Endothelial cell of umbilical vein (primary cell): ENCODE measurements at places on chromosomes 6 and 20. TPM values are rescaled to one million over a fixed set of nuclear protein-coding genes. Genes with fewer than 3 reads are reported as not detected.

- DNase-seq, result no peak
Observed at GRCh38 chr6:23180504-23181293, 611.3 kb downstream of the HDGFL1 start.

The GTSF1L gene
- total RNA-seq, result not detected in 2 replicates

- DNase-seq, result no peak
Observed at GRCh38 chr6:106448000-106448426, 87.5 kb downstream of the CRYBG1 start.

DNA sequence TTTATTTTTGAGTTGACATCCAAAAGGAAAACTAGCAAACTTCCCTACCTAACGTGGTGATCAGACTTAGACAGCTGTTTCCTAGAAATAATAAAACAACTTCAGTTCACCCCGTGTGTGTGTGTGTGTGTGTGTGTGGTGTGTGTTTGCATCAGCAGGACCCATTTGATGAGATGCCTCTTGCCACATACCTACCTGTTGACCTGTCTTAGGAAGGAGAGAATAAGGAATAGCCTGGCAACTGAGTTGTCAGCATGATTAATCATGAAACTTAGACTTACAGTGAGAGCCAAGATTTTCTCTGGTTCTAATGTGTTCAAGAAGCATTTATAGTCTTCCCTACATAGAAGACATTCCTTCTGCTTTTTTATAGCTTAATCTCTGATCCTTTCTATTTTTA is 16.1 kb upstream of the PBOV1 start:
- DNase-seq, result no peak

The NOP56 gene
- 305 and 329 TPM in 2 replicates for total RNA-seq

DNA sequence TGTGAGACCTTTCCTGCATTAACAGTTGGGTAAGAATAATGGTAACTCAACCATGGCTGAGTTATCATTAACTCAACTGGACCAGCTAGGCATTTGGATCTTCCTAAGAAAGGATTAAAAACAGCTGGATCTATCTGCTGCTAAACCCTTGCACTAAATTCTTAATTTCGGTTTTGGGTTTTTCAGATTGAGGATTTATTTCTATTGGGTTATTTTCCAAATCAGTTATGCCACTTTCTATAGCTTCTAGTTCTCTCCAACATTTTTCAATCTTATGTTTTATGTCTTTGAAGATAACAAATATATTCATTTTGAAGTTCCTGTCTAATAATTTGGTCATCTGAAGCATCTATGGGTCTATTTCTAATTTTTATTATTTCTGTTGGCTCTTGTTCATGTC is 92.5 kb downstream of the KIF13A start:
- no peak for DNase-seq

- DNase-seq, result no peak
Observed at GRCh38 chr6:105880030-105880492, 206.1 kb upstream of the PRDM1 start.

GRCh38 chr20:20823476-20823881 is 111.0 kb upstream of the RALGAPA2 start:
- DNase-seq, result no peak

The FRMD1 gene
- total RNA-seq, result not detected in 2 replicates

- DNase-seq, result no peak
Observed at GRCh38 chr6:17456711-17457110, 63.3 kb downstream of the CAP2 start.

DNA sequence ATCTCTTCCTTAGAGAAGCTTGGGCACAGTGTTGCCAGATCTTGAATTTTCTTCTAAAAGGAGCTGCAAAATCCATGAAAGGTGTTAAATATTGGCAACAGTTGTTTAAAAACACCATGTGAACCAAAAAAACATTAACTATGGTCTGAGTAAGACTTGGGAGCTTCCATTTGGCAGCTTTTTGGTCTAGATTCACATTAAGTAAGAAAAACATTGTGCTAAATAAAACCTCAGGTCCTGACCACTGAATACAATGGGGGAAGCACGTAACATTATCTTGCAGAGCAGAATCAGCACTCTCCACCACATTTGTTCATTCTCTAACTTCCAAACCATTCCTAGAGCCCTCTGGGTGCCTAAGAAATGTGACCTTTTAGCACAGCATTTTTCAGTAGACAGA is 437.6 kb upstream of the PLCB4 start:
- DNase-seq, result no peak

DNA sequence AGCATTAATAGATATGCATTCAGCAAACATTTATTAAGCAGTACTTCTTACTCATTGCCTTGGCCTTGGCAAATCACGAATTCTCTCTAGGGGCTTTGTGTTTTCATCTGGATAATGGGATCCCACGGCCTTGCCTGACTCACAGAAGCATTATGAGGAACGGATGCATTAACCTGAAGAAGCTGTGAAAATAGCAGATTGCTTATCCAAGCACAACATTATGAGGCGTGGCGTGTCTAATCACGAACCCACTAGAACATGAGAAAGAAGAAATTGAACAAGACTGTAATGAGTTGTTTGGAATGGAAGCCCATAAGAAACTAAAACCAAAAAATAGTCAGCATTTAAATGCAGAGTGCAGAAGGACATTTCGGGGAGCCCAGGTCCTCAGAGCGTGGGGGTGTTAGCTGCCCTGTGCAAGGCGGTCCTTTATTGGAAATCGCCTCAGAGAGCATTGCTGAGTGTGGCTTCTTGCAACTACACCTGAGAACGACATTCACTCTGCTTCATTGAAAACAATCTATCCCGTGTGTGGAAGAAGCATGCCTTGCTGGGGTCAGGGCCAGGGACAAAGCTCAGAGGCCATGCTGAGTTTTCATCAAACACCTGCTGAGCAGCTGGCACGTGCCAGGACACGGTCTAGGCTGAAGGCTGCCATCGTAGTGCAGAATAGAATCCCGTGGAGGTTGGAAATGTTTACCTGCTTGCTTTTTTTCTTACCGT is 179.9 kb downstream of the ZDHHC14 start:
- no peak for DNase-seq

GRCh38 chr6:96194675-96195074 is 178.9 kb downstream of the FUT9 start:
- no peak for DNase-seq

The SPATA25 gene
- total RNA-seq, result 1.3 TPM in 1 of 2 replicates, not detected in the other

GRCh38 chr6:7568021-7568420 is 22.0 kb upstream of the SNRNP48 start:
- DNase-seq, result no peak

DNA sequence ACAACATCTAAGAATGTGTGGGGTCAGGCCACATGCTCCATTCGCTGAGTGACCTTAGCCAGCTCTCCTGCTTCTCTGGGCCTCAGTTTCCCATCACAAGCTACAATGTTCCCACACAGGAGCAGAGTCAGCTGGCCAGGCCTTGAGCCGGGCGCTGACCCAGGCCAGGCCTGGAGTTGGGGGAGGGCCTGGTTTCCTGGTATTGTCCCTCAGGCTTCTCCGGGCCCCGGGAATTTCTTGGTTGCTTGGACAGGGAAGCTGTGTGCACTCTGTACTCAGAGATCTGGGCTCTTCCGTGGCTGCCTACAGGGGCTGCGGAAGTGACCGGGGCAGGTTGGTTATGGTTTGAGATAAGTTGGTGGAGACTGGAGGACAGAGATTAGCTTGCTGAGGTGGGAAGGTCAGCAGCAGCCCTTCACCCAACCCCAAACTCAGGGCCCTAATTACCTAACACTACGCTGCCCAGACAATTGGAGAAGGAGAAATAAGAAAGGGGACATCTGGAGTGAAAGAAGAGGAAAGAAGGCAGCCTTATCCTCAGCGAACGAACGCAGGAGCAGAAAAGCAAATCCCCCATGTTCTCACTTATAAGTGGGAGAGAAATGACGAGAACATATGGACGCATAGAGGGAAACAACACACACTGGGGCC is 6.2 kb downstream of the TGM2 start:
- peak; percentile 99 for DNase-seq

The ENPP3 gene
- not detected in 2 replicates for total RNA-seq

GRCh38 chr6:38599261-38599660 is 40.5 kb downstream of the BTBD9 start:
- no peak for DNase-seq

The TCF21 gene
- total RNA-seq, result not detected in 2 replicates

- DNase-seq, result no peak
Observed at GRCh38 chr6:167113935-167114910, 8.7 kb upstream of the CCR6 start.

DNA sequence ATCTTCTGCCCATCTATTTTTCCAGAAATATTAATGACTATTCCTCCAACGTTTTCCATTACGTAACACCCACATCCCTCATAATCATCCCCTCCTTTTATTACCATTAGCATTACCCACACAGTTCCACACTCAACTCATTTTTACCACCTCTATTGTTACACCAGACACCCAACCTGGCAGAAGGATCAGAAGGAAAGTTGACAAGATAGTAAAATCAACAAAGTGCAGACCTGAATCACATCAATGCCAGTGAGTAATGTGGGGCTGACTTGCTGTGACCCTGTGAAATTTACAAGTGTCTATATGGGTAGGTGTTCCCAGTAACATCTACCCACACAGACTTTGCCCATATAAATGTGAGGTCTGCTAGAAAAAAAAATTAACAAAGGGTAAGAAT is 568.2 kb downstream of the MAFB start:
- no peak for DNase-seq

The ENPP1 gene
- 1.4 and 1.5 TPM in 2 replicates for total RNA-seq

DNA sequence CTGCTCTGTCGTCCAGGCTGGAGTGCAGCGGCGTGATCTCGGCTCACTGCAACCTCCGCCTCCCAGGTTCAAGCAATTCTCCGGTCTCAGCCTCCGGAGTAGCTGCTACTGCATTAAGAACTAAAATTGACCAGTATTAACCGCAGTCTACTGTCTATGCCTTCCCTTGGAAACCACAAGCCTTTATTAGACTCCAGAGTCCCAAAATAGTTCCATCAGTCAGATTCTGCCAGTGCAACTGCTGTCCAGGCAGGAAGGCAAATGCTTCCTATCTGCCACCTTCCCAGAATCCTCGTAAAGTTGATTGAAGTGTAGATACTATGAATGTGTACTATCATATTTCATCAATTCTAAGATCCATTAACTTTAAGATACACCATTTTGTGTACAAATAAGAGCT is 16.7 kb downstream of the KAT14 start:
- DNase-seq, result no peak

The DAAM2 gene
- total RNA-seq, result 0.18 and 0.42 TPM in 2 replicates

The ARG1 gene
- not detected in 2 replicates for total RNA-seq

- no peak for DNase-seq
Observed at GRCh38 chr6:100465701-100466409, 1.1 kb upstream of the SIM1 start.

DNA sequence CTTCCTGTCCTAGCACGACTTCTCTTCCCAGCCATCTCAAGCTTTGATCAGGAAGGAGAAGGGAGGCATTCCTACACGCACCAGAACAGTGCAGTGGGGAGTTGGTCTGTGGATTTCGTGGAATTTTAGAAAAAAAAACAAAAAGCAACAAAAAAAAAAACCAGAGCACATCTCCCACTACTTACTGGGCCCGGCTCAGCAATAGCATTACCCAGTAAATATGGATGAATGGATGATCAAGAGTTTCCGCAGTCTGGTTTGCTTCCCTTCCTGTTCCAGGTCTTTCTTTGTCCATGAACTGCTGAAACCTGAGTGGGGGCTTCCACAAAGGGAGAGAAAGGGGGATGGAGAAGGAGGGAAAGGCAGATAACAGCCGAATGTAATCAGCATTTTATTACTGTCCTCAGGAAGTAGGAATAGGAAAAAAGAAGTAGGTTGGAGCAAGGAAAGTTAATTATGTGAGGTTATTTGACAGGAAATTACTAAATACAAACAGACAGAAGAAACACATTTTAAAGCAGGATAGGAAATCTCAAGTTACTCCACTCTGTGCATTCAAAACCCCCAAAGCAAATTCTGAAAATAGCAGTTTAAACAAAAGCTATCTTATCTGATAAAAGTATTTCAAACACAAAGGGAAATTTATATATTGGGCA is 349.0 kb downstream of the PRL start:
- peak; percentile 94 for DNase-seq

DNA sequence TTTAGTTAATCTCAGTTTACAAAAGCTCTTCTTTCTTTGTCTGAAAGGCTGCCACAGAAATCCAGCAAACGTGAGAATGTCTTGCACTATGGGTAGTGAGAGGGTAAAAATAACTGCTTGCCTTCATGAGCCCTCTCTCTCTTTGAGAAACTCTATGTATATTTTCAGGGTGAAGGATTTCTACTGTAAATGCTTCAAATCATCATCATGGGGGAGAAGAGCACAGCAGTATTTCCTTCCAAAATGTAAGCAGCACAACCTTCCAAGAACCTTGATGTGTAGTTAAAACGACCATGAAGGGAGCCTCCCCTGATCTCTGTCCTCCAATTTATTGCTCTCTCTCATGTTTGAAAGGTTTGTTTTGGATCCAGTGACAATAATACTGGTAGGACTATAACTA is 141.3 kb upstream of the CENPW start:
- no peak for DNase-seq

GRCh38 chr6:47299965-47300364 is 9.7 kb downstream of the TNFRSF21 start:
- DNase-seq, result no peak

The ULBP2 gene
- total RNA-seq, result 7.0 and 14.0 TPM in 2 replicates

The FKBP1C gene
- total RNA-seq, result 4.8 and 7.7 TPM in 2 replicates

The ADGRF4 gene
- not detected in 2 replicates for total RNA-seq

DNA sequence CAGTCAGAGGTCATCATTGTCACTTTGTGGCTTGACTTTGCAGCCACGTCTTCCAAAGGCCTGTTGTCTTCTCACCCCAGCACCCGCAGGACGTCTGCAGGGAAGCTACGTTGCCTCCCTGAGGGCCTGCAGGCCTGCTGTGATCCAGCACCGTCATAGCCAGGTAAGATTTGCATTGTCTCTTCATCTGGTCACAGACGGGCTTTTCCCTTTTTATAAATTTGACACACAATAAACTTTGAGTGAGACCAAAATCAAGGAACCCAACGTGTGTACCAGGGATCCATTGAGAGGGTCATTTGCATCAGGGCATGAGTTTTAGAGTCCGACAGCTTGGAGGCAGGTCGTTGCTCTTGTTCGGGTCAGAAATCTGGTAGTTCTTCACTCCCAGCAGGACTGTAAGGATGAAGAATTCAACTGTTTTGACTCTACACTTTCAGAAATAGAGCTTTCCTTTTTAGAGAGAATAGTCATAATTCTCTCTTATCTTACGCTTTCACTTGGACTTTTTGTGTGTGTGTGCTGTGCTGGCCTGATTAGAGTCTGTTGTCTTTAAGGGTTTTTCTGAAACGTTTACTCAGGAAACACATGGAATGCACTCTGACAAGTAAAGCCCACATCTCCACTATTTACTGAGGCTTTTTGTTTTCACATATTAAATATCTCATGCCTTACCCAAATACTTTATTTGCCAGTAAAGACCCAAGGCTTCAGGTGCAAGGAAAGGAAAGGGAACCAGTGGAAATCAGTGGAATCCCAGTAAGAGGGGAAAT is 177.2 kb upstream of the TAB2 start:
- DNase-seq, result peak; percentile 38
